ENCODE measurements at places on chromosomes 1 and 21. TPM values are rescaled to one million over a fixed set of nuclear protein-coding genes. Genes with fewer than 3 reads are reported as not detected.

Gene TIE1
- polyA plus RNA-seq, result not detected

- peaks cover 10% of the 10 kb centered on the region for H3K4me1 ChIP-seq
- DNase-seq, result peak; percentile 53
- H3K4me3 ChIP-seq, result peak overlapping the region; percentile 26
- H3K27me3 ChIP-seq, result no peaks in the 10 kb centered on the region
Measured at GRCh38 chr1:168386949-168387586, 106.4 kb downstream of the TBX19 start.

- no peaks in the 10 kb centered on the region for H3K27me3 ChIP-seq
- no peaks in the 10 kb centered on the region for H3K4me1 ChIP-seq
- H3K36me3 ChIP-seq, result no peaks in the 10 kb centered on the region
- H3K27ac ChIP-seq, result no peak overlapping the region
Measured at GRCh38 chr1:45026446-45026845, 14.4 kb downstream of the UROD start.

Gene FAM72C
- polyA plus RNA-seq, result not detected

DNA sequence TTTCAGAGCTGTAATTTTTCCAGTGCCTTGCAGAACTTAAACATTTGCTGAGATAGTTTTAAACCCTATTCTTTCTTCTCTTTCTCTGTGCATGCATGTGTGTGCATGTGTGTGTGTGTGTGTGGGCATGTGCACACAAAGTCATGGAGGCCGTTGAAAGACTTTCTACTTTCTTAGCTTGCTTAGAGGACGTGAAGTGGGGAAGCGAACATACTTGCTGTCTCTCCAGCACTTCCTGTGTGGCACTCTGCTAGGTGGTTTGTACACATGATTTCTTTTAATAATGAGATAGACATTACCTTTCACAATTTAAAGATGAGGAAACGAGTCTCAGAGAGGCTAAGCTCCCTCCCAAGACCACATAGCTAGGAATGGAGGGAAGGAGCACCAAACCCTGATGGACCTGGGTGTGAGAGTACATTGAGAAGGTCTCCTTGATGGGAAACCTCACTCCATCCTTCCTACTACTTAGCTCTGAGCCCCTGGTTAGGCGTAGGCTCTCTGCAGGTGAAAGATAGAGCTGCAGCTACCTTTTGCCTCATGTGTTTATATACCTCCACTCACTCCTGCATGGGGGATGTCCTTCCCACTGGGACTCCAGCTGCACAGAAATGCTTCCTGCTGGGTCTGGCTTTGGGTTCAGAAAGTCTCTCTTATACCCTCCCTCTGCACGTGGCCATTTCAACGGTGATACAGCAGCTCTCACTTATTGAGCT lies 101.9 kb upstream of the USP24 start:
- H3K27ac ChIP-seq, result no peak overlapping the region
- DNase-seq, result no peak
- H3K36me3 ChIP-seq, result no peaks in the 10 kb centered on the region
- no peaks in the 10 kb centered on the region for H3K4me1 ChIP-seq
- H3K4me3 ChIP-seq, result no peak overlapping the region
- H3K27me3 ChIP-seq, result no peaks in the 10 kb centered on the region

Gene AK5
- polyA plus RNA-seq, result 80.1 TPM

DNA sequence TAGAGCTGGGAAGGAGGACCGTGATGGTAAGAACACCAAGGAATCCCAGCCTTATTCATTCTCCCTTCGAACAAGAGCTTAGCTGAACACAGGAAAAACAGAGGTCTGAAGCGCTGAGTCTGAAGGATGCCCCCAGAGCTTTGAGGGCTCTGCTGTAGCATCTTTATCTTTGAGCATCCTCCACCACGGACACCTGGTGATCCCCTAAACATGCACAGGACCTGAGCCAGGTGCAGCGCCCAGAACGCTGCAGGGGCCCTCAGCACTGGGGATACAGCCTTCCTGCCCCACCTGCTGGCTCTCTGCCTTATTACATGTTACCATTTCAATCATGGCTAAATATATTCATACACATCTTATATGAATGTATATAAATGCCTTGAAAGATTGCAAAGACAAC lies 7.7 kb upstream of the GPATCH4 start:
- peak; percentile 56 for DNase-seq
- peaks cover 4% of the 10 kb centered on the region for H3K4me1 ChIP-seq
- no peak overlapping the region for H3K27ac ChIP-seq
- H3K4me3 ChIP-seq, result no peak overlapping the region
- H3K36me3 ChIP-seq, result no peaks in the 10 kb centered on the region

Gene PLCH2
- 0.11 TPM for polyA plus RNA-seq

- DNase-seq, result no peak
- H3K27me3 ChIP-seq, result peaks cover 5% of the 10 kb centered on the region
- H3K27ac ChIP-seq, result no peak overlapping the region
- peaks cover 13% of the 10 kb centered on the region for H3K4me1 ChIP-seq
- H3K4me3 ChIP-seq, result no peak overlapping the region
- H3K36me3 ChIP-seq, result no peaks in the 10 kb centered on the region
Measured at GRCh38 chr1:153343811-153344717, 4.6 kb downstream of the PGLYRP4 start.

- DNase-seq, result no peak
- no peak overlapping the region for H3K27ac ChIP-seq
- no peak overlapping the region for H3K4me3 ChIP-seq
- H3K27me3 ChIP-seq, result no peaks in the 10 kb centered on the region
- H3K36me3 ChIP-seq, result no peaks in the 10 kb centered on the region
- no peaks in the 10 kb centered on the region for H3K4me1 ChIP-seq
Measured at GRCh38 chr1:208272713-208273112, 28.5 kb upstream of the PLXNA2 start.

DNA sequence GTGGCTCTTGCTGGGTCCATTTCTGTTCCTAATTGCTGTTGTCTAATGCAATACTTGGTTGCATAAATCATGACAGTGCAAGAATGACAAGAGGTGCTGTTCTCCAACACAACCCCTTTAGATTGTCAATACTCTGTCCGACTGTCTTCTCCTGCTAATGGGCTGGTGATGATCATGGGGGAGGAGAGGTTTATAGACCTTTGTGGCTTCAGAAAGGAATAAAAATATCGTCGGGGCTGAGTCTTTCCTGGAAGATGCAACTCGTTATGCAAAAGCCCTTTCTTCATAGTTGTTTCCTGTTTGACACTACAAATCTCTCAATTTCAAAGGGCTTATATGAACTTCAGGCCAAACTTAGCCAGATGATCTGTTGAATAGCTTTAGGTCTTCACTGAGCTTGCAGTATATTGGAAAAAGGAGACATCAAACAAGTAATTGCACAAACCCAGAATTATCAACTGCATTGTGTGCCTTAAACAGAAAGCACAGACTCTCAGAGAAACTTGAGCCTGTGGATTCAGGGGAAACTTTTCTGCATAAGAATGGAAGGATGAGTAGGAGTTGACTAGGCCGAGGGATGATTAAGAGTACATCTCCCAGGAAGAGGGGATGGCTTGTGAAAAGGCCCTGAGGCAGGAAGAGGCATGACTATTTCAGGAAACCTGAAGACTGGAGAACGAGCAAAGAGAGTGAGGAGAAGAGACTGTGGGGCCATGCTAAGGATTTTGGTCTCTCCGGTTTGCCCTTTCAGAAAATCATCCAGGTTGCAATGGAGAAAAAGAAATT lies 107.6 kb downstream of the TSEN15 start:
- no peaks in the 10 kb centered on the region for H3K27me3 ChIP-seq
- no peaks in the 10 kb centered on the region for H3K4me1 ChIP-seq
- no peak overlapping the region for H3K27ac ChIP-seq
- H3K4me3 ChIP-seq, result no peak overlapping the region

Gene ATP8B2
- 49.2 TPM for polyA plus RNA-seq

Gene FMO5
- 0.22 TPM for polyA plus RNA-seq

DNA sequence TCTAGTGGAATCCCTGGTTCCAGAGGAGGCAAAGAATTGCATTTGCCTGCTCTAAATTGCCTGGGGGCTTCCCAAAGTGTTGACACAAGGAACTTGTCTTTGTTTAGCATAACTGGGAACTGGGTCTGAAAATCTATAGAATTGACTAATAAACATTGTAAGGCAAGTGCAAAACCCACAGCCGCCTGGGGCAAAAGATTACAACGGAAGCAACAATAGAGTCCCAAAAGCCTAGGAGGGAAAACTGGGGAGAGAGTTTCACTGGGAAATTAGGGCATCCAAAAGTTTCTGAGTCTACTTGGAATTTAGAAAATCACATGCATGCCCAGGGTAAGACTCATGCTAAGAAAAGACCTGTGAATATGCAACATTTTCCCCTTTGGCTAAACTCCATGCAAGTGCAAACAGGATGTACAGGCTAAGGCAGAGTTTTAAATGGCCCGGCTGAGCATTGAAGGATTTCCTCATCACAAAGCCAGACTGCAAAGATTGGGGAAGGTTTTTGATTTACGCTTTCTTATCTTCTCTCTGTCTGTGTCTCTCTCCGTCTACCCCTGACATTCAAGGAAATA lies 725.3 kb upstream of the NCAM2 start:
- no peak overlapping the region for H3K27ac ChIP-seq
- no peaks in the 10 kb centered on the region for H3K4me1 ChIP-seq

Gene OLIG1
- polyA plus RNA-seq, result not detected

GRCh38 chr1:71343686-71344416 lies 263.0 kb upstream of the ZRANB2 start:
- H3K4me1 ChIP-seq, result no peaks in the 10 kb centered on the region
- no peak for DNase-seq
- H3K4me3 ChIP-seq, result no peak overlapping the region
- H3K36me3 ChIP-seq, result no peaks in the 10 kb centered on the region

- H3K36me3 ChIP-seq, result no peaks in the 10 kb centered on the region
- no peak for DNase-seq
- no peaks in the 10 kb centered on the region for H3K27me3 ChIP-seq
- no peak overlapping the region for H3K27ac ChIP-seq
- no peak overlapping the region for H3K4me3 ChIP-seq
Measured at GRCh38 chr1:56286506-56286905, 292.9 kb downstream of the PLPP3 start.

GRCh38 chr1:19038096-19038495 lies 81.6 kb upstream of the IFFO2 start:
- no peaks in the 10 kb centered on the region for H3K27me3 ChIP-seq
- H3K4me1 ChIP-seq, result no peaks in the 10 kb centered on the region

GRCh38 chr1:203408486-203409481 lies 57.9 kb upstream of the FMOD start:
- no peak overlapping the region for H3K4me3 ChIP-seq
- no peaks in the 10 kb centered on the region for H3K4me1 ChIP-seq
- H3K36me3 ChIP-seq, result no peaks in the 10 kb centered on the region

GRCh38 chr21:42607102-42607501 lies 46.3 kb upstream of the PDE9A start:
- DNase-seq, result no peak
- no peaks in the 10 kb centered on the region for H3K36me3 ChIP-seq
- H3K27ac ChIP-seq, result no peak overlapping the region
- no peak overlapping the region for H3K4me3 ChIP-seq
- H3K4me1 ChIP-seq, result no peaks in the 10 kb centered on the region

Gene FAM78B
- 0.12 TPM for polyA plus RNA-seq

DNA sequence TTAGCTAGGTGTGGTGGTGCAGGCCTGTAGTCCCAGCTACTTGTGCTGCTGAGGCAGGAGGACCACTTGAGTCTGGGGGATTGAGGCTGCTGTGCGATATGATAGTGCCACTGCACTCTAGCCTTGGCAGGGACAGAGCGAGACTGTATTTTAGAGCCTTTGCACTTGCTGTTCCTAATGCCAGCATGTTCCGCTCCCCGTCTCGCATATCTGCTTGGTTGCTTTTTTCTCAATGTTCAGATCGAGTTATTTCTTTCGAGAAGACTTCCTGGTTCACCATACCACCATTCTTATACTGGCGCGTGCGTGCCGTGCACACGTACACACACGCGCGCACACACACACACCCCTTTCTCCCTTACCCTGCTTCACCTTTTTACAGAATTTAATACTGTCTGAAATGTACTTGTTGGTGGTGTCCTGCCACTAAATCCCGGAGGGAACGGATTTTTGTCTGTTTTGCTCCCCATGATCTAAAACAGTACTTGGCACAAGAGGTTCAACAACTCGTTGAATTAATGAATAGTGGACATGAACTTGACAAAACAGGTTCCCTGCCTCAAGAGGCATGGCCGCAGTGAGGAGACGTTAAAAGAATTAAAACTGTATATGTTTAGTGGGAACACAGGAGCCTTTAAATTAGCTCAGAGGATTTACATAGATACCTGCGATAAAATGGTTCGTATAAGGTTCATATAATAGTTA lies 1.1 kb upstream of the RPRD2 start:
- DNase-seq, result no peak
- H3K27ac ChIP-seq, result peak overlapping the region; percentile 84
- no peaks in the 10 kb centered on the region for H3K27me3 ChIP-seq
- peak overlapping the region; percentile 99 for H3K4me3 ChIP-seq

DNA sequence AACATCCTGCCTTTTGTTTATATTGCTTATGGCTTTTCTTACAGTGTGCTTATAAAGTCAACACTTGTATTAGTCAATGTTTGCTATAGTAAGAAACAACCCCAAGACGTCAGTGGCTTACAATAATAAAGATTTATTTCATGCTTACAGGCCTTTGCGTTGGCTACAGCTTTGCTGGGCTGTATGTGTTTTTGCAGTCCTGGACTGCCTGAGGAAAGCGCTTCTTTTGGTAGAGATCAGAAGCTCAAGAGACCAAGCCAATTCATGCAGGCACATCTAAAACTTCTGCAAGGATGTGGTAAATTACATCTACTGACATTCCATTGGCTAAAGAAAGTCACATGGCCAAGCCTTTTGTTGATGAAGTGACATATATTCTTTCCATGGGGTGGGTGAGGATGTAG lies 17.5 kb upstream of the PRKAA2 start:
- DNase-seq, result no peak
- no peaks in the 10 kb centered on the region for H3K27me3 ChIP-seq
- H3K4me1 ChIP-seq, result no peaks in the 10 kb centered on the region
- H3K27ac ChIP-seq, result no peak overlapping the region

Gene PLA2G5
- not detected for polyA plus RNA-seq

DNA sequence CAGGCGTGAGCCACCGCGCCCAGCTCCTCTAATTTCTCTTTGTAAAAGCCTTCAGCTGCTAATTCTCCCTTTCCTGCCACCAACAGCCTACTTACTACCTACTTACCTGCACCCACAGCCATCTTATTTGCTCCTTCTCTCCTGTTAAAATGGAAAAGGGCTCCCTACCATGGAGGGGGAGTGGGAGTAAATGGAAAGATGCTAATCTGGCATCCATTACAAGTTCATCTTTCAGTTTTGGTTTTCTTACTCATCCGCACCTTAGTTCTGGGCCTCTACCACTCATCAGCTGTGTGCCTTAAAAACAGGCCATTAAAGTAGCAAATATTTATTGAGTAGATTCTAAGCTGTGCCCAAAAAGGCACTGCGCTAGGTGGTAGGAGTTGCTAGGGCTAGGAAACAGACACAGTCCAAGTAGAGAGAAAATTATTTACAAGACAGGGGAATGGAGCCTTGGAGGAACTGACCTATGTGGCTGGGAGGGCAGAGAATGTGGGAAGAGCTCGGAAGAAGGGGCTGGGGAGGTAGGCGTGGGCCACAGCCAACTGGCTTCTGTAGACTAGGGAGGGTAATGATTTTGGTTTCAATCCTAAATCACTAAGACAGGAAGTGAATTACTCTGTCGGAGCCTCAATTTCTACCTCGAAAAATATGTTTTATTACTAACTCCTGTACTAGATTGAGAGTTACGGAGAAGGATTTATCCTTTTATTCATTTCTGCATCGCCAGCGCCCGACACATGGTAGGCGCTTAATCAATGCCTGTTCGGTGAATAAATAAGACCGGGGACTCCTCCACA lies 685 bp upstream of the DDI2 start:
- no peaks in the 10 kb centered on the region for H3K27me3 ChIP-seq
- H3K36me3 ChIP-seq, result no peaks in the 10 kb centered on the region
- no peak for DNase-seq
- H3K4me1 ChIP-seq, result peaks cover 30% of the 10 kb centered on the region

GRCh38 chr1:42037586-42037985 lies 115.6 kb upstream of the GUCA2B start:
- H3K27me3 ChIP-seq, result no peaks in the 10 kb centered on the region
- peaks cover 27% of the 10 kb centered on the region for H3K4me1 ChIP-seq
- DNase-seq, result no peak
- no peak overlapping the region for H3K4me3 ChIP-seq

Gene TTC4
- polyA plus RNA-seq, result 27.4 TPM
